ENCODE measurements at places on chromosomes 3 and 15.

DNA sequence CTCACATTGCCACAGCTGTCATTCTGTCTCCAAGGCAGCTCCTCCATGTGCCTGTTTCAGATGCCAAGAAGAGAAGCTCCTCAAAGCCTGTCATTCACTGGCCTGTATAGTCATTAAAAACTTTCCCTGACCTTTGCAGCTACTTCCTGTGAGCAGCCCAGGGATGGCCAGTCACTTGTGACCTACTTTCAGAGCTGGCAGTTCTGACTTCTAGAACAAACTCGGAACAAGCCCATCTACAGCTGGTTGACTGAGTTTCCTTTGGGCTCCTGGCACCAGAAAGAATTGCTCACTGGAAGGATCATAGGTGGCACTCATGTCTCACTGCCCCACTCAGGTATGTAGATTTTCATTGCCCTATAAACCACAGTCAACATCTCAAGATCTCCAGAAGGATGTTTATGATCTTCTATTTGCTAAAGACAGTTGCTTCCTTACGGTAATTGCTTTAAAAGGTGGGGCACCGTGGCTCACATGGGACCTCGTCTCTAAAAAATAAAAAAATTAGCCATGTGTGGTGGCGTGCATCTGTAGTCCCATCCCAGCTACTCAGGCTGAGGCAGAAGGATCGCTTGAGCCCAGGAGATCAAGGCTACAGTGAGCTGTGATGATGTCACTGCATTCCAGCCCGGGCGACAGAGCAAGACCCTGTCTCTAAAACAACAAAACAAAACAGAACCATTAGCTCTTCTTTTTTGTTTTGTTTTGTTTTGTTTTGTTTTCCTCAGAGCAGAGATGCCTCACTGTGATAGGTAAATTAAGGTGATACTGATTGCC lies 11.2 kb upstream of the ATP13A3 start:
- no peak for DNase-seq

DNA sequence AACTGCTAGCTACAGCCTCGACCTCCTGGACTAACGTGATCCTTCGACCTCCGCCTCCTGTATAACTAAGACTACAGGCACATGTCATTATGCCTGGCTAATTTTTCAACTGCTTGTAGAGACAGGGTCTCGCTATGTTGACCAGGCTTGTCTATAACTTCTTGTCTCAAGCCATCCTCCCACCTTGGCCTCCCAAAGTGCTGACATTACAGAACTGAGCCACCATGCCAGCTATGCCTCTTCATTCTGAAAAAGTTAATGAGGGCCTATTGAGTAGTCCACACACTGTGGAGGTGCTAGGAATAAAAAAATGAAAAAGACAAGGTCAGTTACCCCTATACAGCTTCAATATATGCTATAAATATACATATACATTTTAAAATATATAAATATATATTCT lies 18.3 kb upstream of the EPHA6 start:
- DNase-seq: no peak

DNA sequence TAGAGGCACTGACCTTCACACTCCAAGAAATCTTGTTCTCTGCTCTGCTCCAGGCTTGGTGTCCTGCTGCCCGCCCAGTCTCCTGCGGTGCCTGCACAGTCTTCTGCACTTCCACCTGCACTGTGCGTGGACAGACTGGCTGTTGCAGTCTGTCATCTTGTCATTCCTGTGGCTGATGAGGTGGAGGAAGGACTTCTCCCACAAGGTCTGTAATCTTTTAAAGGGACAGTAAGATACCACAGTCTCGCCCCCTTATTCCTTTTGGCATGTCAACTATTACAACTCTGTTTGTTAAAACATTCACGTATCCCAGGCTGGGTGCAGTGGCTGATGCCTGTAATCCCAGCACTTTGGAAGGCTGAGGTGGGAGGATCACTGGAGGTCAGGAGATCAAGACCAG lies 54.1 kb upstream of the IGF2BP2 start:
- DNase-seq: no peak

DNA sequence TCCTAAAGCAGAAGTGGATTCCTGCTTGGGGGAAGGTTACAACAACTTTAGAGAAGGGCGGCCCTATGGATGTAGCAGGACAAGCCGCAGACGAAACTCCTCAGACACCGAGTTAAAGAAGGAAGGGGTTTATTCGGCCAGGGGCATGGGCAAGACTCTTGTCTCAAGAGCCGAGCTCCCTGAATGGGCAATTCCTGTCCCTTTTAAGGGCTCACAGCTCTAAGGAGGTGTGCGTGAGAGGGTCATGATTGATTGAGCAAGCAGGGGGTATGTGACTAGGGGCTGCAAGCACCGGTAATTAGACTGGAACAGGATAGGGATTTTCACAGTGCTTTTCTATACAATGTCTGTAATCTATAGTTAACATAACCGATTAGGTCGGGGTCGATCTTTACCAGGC lies 879 bp upstream of the PDHB start:
- DNase-seq: no peak

DNA sequence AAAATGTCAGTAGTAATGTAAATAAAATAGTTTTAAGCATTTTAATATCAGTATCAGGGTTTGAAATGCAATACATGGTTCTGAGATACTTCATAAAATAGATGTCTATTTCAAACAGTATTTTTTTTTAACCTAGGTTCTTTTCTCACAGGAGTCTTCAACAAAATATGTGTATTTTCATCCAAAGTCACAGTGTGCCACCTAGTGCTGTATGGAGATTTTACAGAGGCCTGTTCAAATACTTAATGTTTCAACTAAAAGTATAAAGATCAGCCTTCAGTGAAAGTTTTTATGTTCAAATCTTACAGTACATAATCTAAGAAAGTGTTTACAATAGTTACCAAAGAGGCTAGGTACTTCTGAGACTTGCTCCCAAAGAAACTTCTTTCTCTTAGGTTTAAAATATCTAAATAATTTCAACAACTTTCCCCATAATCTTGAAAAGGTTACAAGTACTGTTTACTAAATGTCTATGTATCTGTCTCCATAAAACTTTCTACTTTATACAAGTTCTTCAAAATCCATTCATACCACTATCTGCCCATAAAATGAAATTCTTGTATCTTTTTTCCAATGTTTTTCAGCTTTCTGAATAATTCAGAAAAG lies 38.3 kb downstream of the SCAPER start:
- peak; percentile 21 for DNase-seq

DNA sequence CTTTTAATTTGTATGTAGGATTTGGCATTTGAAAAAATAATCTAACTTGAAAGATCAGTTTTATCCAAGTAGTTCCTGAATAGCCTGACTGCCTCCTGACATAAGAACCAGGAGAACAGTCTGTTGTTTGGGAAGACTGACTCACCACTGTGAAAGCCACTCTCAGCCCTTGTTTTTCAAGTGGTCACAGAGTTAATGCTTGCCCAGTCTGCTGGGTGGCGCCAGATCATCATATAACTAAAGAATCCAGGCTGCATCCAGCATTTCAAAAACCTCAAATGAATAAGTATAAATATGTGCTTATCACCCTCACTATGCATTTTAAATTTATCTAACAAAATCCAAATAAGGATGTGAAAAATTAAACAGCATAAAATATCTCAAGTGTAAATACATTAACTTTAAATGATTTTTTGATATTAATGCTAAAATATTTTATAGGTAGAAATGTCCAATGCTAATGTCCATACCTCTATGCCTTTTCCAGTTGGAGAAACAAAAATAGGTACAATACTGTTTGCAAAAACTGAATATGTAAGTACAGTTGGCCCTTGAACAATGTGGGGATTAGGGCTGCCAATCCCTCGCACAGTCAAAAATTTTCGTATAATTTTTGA lies 26.9 kb upstream of the ZBBX start:
- DNase-seq: peak; percentile 47

- DNase-seq: no peak
These were observed 73.8 kb downstream of the LIPC start for GRCh38 chr15:58505581-58505980.

- no peak for DNase-seq
These were observed 5.7 kb downstream of the HMG20A start for GRCh38 chr15:77426377-77426776.

GRCh38 chr3:145760036-145760435 lies 400.9 kb downstream of the PLOD2 start:
- DNase-seq: no peak

- no peak for DNase-seq
These were observed 30.2 kb downstream of the PLAAT1 start for GRCh38 chr3:193271101-193271840.

GRCh38 chr3:42036483-42036823 lies 54.7 kb upstream of the TRAK1 start:
- no peak for DNase-seq
